ENCODE measurements at places on chromosomes 6 and 20. TPM values are rescaled to one million over a fixed set of nuclear protein-coding genes. Genes with fewer than 3 reads are reported as not detected.

- no peak for DNase-seq
These were observed 56.6 kb upstream of the RIN2 start for GRCh38 chr20:19701429-19701828.

DNA sequence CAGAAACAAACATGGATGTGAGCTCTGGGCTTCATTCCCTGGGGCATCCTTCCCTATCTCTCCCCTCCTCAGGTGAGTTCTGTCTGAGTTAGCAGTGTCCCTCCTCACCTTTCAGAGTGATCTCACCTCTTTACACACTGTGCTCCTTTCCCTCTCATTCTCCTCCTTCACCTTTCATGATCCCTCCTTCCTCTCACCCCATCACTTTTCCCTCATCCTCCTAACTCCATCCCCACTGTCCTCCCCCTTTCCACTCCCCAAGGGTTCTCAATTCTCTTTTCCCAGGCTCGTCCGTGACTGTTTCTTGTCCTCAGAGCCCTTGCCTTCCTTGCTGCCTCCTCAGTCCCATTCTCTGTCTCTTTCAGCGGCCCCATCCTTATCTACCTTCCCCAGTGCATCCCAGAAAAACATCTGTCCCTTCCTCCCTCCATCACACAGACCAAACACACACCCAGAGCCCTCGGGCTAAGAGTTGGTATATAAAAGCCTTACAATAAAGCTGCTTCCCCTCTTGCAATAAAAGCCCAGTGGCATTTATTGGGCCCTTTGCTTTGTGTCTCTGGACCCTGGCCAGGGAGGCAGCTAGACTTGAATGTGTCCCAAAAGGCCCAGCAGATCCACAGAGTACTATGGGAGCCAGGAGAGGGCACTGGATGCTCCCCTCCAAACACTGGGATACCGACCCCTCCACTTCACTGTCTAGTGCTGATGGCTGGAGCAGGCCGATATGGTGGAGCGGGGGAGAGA is 1.9 kb downstream of the RNF39 start:
- no peak for DNase-seq

Gene NDUFAF4
- total RNA-seq: 32.8 TPM

- DNase-seq: peak; percentile 51
These were observed 12.3 kb upstream of the HDDC2 start for GRCh38 chr6:125314009-125314581.

Gene TREML2
- 0.16 TPM for total RNA-seq

Data from right lobe of liver (tissue), 6 donors.